ENCODE measurements at places on chromosomes 16 and 17. TPM values are rescaled to one million over a fixed set of nuclear protein-coding genes. Genes with fewer than 3 reads are reported as not detected.

DNA sequence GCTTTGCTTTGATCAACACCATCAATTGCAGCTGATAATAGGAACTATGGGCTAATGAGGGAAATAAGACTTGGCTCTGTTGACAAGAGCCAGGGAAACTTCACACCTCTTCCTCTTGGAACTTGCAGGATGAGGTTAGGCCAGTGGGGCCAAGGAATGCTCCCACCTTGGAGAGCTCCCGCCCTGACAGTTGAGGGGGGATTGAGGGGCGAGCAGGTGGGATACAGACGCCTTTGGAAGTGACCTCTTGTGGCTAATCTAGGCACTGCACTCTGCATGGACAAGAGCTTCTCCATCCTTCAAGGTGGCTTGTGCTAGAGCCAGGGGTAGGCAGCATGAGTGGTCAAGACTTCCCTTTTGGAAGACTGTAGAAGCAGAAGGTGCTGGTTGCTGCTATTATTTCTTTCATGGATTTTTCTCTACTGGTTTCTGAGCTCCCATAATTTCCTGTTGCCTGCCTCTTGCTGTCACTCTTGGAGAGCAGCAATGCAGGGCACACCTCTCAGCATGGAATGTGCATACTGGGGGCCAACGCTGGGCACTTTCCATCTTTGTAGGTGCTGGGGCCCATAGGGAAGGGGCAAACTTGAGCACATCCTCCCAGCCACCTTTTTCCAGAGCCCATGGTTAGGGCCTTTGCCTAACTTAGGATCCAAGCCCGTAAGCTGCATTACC, 2.3 kb upstream of the PHF12 start:
- DNase-seq, result no peak

GRCh38 chr17:8649157-8650118, 18.9 kb upstream of the MYH10 start:
- DNase-seq, result peak; percentile 98

GRCh38 chr16:78105517-78105916, 6.1 kb downstream of the WWOX start:
- DNase-seq, result no peak

GRCh38 chr17:44308320-44308818, at the start of gene RUNDC3A:
TSS of gene RUNDC3A (plus strand) at chr17:44308601. CDS start at chr17:44308833, 232 bp downstream.
- no peak for DNase-seq

GRCh38 chr17:44039829-44040635, 25.3 kb upstream of the TMEM101 start:
- DNase-seq, result no peak

DNA sequence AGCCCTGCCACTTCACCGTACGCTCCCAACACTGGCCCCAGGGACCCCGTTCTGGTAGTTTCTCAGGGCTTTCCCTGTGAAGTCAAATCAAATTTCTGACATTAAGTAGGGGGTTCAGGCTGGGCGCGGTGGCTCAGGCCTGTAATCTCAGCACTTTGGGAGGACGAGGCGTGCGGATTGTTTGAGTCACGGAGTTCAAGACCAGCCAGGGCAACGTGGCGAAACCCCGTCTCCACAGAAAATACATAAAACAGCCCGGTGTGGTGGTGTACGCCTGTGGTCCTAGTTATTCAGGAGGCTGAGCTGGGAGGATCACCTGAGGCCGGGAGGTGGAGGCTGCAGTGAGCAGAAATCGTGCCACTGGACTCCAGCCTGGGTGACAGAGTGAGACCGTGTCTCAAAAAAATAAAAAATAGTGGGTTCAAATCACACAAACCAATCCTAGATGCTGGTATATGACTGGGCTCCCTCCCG, 632 bp downstream of the CYBC1 start:
- DNase-seq, result no peak

- DNase-seq, result no peak
These were observed 4.0 kb downstream of the CCL4 start for GRCh38 chr17:36107660-36108059.

GRCh38 chr16:50996830-50997186, 154.3 kb downstream of the SALL1 start:
- DNase-seq, result no peak

- no peak for DNase-seq
These were observed 764.7 kb upstream of the EEF2KMT start for GRCh38 chr16:5862103-5862840.

DNA sequence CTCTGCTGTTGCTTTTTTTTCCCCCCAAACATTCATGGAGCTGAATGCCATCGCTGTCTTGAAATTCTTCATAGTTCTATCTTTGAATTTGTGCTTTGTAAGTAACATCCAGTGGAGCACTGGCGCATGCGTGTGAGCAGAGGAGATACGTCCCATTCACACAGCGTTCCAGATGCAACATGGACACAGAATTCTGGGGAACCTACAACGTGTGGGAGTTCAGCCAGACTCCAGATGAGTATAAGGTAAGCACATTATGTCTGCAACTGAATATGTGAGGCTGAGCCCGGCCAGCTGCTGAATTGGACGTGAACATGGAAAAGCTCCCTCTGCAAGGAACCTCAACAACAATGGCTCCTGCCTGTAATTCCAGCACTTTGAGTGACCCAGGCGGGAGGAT, 4.3 kb upstream of the ATP1B2 start:
- no peak for DNase-seq

- no peak for DNase-seq
These were observed 2.2 kb upstream of the ZNF750 start for GRCh38 chr17:82841921-82842596.

GRCh38 chr16:84406006-84406963, 37.9 kb downstream of the ATP2C2 start:
- DNase-seq, result no peak

DNA sequence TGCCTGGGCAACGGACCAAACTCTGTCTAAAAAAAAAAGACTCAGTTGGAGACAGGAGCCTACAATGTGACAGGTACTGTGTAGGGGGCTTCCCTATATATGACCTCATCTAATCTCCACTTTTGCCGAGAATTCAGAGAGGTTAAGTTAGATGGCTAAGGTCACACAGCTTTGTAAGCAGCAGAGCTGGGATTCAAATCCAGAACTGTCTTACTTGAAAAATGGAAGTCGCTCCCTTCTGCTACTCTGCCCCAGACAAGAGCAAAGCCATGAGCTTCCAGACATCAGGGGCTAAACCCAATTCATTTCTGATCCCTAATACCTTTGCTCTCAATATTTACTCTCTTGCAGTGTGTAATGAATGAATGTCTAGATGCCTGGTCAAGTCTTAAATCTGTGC, 41.5 kb upstream of the ABCC12 start:
- DNase-seq, result no peak

DNA sequence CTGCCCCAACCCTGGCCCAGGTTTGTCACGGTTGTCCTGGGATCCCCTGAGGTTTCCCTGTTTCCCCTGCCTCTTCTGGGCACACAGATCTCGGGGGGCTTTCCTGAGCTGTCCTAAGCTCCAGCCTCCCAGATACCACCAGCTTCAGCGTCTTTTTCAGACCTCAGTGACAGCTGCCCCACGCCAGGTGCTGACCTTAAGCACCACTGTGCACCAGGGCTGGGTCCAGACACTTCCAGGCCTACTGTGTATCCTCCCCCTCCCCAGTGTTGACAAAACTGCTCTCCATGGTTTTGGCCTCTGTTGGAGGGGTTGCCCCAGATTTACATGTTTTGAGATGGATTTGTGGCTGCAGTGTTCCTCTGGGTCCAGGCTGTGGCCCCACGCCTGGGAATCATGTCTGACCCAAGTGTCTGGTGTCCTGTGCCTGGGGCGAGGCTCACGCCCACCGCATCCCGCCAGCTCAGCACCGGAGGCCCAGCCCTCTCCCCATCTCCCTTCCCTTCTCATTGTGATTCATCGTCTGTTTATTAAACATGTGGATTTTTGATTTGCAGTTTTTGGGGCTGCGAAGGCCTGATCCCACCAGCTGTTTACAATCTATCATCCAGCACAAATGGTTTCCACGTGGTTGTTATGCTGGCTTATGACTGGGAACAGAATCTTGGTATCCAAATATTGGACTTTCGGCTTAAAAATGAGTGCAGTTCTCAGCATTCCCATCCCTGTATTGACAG, 82.1 kb downstream of the METRNL start:
- DNase-seq, result peak; percentile 79

DNA sequence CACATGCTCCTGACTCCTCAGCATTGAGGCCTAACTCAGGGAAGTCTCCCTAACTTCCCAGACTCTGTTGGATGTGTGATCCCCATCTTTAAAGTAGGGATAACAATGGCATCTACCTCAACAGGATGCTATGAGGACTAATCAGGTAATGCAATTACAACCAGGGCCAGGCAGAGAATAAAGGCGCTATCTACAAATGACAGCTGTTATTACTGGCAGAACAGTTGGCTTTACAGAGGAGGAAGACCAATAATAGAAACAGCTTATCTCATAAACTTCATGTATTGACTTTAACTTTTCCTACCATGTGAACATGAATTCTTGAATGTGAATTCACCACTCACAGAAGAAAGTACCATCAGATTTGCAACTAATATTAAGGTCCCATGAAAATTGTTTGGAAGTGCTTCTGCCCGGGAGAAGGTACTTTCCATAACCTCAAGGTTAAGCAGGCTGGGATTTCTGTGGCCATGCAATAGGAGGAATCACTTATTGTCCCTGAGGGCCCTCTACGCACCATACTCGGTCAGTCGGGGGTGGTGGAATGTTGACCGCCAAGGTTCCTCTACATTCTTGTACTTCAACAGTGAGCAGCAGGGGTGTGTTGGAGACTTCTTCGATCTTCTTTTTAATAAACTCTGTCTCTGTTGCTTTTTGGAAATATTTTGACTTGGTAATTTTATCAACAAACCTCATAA, 22.6 kb upstream of the ERN1 start:
- no peak for DNase-seq

GRCh38 chr17:73803964-73804435, 159.8 kb upstream of the SDK2 start:
- no peak for DNase-seq

DNA sequence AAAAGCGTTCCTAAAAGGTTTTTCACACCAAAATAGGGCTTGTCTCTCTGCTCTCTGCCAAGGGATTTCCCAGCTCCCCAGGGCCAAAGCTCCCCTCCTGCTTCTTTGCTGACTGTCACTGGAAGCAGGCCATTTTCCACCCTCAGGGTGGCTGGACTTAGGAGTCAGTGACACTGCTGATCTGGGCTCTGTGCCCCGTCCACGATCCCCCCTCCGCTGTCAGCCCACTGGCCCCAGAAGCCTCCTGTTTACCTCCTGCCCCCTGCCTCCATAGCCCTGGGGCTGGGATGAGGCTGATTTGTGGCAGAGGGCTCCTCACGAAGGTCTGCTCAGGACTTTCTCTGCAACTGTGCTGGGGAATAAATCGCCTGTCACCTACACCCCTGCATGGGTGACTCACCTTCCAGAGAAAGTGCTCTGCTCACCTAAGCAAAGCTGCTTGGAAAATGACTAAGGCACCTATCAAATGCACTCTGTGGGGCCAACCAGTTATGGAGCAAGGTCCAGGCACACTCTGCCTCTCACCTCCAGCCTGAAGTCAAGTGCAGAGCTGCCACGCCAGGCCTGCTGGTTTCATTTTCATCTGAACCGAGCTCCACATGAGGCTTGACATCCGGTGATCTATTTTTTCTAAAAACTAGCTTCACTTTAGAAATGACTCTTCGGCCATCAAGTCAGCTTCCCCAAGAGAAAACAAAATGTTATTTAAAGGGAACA, 4.9 kb downstream of the MAP3K14 start:
- DNase-seq, result no peak

DNA sequence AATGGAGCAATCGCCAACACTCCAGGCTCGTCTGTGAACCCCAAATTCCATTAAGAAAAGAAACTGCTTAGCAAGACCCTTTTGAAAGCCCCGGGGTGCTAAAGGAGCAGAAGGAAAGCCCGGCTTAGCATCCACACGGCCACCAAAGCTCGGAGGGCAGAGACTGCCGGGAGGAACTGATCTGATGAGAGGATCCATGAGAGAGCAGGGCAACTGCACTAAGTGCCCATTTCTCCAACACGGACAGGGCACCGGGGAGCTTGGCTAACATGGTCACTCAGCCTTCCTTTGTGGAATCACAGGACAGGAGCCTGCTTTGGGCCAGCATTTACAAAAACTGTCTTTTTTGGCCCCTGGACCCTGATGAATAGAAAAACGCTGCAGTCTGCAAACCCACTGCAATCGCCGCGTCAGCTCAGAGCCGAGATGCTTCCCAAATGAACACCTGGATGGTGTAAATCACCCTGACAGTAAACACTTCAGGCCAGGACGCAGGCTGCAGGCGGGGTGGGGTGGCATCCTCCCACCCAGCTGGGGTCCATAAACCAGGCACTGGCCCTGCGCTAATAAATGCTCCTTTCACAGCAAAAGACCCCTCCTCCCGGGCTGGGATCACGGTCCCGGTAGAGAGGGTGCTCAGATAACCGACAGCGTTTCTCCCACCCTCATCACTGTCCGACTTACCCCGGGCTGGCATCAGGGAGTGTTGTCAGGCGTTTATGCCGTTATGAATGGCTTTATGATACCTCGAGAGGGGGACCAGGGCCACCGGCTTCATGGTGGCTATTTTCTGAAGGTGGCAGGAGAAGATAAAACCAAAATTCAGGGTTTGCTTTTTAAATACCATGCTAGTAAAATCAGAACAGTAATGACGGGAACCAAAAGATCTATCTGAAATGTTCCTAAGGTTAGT, 299.5 kb downstream of the IRF8 start:
- no peak for DNase-seq

DNA sequence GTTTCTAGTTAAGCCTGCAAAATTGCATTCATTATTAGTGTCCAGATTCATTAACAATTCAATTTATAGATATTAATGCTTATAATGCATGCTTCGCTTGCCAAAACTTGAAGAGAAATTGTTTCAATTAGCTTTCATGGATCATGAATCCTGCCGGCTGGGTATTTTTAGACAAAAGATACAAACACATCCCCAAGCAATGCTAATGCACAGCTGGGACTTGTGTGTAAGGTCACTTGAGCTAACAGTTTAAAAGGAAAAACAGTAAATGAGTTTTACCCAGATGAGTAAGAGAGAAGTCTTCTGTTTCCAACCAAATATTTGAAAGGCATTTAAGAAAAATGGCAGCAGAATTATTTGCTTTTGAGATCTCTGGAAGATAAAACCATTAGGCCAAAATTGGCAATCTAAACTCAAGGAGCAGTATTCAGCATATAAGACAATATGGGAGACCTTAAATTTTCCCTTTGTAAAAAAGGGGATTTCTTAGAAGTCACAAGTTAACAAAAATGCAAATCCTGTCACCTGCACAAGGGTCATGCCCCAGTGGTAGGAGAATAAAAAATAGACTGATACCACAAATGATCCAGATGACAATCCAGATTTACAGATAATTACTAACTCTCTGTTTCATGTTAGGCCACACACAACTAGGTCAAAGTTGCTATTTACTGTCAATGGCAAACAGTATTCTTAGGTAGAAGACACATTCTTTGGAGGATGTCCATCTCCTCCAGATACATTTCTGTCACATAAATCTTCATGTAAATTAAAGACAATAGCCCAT, 418.4 kb upstream of the PMFBP1 start:
- DNase-seq, result peak; percentile 23

SCGB1C2 gene
- not detected for polyA plus RNA-seq

MYH11 gene
- 0.11 TPM for polyA plus RNA-seq

GCGR gene
- not detected for polyA plus RNA-seq

BCO1 gene
- polyA plus RNA-seq, result not detected

ZC3H18 gene
- polyA plus RNA-seq, result 11.2 TPM

MARCHF10 gene
- polyA plus RNA-seq, result 0.43 TPM

GLP2R gene
- polyA plus RNA-seq, result 0.06 TPM

ADORA2B gene
- 8.0 TPM for polyA plus RNA-seq

Measured in BJ (cell line).